ENCODE measurements at places on chromosomes 5 and 9.

DNA sequence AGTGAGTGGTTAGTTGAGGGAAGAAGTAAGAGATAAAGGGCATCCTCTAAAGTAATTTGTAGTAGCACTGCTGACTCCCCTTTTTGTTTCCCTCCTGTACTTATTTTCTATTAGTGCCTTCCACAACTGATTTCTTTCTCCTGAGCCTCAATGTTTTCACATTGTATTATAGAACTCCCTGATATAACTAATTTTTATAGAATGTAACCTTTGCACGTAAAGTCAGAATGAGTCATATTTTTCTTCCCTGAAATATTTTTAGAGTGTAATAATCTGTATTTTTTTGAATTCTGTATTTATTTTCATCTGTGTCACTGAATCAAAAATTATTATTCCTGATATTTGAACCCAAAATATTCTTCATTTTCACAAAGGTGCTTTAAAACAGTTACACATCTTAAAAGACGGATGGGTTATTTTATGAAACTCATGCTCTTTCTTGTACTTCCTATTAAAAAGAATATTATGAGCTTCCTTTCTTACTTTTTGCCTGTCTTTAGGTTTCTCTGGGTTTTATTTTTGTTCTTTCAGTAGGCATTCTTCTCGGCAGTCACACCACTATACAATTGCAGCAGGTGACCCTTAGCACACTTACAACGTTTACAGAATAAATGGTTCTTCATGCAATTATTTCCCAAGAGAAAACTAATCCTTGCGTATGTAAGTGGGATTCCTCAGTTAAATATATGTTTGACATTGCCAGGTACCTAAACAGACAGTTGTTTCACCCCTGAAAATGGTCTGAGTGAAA is 30.5 kb upstream of the DMRTA1 start:
- DNase-seq, result no peak

DNA sequence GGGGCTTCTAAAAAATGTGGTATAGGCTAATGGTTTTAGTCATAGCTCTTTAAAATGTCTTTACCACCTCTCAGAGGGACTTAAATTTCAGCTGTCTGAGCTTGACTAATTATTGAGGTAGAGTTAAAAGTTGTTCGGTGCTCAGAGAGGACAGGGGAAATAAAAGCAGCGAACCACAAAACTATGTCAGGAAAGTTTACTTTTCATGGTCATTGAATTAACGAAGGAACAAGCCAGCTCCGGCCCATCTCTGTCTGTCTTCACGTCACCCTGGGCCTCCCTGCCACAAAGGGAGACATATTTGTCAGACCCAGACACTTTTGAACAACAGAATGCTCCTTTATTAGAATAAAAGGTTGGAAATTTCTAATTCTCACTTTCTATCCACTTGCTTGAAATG is 98.8 kb upstream of the EFNA5 start:
- no peak for DNase-seq

GRCh38 chr5:171589461-171589860 is 170.0 kb downstream of the FGF18 start:
- DNase-seq, result no peak

- DNase-seq, result no peak
Measured at GRCh38 chr5:56119050-56119449, 114.1 kb downstream of the ANKRD55 start.

- DNase-seq, result no peak
Measured at GRCh38 chr9:97445119-97445701, 33.3 kb downstream of the TDRD7 start.

DNA sequence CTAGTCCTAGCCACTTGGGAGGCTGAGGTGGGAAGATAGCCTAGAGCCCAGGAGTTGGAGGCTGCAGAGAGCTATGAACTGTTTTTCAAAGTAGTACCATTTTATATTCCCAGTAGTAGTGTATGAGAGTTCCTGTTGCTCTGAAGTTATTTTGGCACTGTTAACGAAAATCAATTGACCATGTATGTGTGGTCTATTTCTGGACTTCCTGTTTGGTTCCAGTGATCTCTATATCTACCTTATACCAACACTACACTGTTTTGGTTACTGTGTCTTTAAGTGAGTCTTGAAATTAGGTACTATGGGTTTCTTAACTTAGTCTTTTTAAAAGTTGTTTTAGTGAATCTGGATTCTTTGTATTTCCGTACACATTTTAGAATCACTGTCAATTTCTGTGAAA is 13.6 kb downstream of the SLF1 start:
- DNase-seq, result no peak

DNA sequence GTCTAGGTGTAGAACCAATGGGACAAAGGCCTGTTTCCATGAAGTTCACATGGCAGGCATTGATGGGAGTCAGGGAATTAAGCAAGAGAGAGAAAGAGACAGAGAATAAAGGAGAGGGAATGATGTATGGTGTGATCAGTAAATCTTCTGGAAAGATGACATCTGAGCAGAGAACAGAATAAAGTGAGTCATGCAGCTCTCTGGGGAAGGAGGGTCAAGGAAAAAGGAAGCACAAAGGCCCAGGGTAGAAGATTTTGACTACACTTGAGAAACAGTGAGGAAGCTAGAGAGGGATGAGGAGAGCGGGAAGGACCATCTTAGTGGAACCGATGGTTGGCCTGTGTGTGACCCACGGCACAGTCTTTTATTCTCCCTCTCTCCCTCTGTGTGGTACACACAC is 425.9 kb downstream of the SPOCK1 start:
- DNase-seq, result no peak

DNA sequence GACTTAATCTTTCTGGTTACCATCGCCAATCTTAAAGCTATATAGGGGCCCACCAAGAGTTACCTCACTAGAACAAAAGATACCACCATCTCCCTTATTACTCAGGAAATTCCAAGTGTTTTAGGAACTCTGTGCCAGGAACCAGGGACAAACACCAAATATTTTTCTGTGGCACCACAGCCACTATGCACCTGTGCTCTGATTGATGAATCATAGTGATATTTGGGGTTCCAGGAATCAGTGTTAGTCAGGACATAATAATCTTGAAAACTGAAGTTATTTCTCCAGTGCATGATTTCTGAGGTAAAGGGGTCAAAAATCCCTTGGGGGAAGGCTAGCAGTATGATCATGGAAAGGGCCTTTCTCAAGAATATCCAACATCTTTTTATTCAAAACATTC is 10.2 kb upstream of the TMED7 start:
- no peak for DNase-seq

GRCh38 chr9:83239747-83240146 is 176.8 kb upstream of the RASEF start:
- DNase-seq, result peak; percentile 8

DNA sequence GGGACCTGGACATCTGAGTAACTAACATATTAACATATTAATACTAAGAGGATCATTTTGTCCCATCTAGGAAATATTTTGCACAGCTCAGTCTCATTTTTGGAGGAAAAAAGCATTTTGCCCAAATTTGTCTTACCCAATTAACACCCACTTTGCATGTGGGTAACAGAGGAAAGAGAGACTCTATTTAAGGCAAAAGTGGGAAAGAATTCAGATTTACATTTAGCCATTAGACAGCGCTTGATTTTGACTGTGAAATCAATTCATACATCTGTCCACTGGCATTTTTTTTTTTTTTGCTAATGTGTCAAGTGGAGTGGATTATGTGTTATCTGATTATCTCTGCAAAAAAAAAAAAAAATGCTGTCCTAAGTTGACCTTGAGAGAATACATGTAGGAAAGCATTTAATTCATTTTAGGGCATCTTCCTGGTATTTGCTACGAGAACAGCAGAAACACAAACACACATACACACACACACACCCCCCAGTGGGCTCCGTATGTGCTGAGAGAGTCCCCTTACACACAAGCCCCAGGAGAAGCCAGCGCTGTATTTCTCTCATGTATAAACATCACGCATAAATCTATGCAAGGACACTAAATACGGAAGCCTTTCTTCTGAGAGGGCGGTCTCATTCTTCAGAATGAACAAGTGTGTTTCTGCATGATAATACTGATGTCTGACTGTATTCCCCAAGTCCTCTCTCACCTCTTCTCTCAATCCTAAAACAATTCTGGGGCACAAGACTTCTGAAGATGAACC is 202.0 kb upstream of the KLF9 start:
- no peak for DNase-seq

DNA sequence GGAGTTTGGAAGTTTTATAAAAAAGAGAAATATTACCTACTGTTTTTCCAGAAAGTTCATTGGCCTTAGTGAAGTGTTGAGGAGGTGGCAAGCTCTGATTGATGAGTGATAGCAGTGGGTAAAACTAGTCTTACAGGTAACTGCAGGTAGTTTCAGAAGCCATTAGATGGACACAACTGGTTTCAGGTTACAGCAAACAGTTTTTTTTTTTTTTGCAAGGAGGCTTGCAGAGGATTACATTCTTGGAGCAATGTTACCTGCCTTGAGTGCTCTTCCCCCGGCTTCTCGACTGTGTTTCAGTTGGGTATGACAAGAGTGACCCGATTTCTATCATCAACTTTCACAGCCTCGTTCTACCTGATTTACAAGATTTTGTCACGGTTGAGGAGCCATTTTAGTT is 333.4 kb downstream of the YTHDC2 start:
- DNase-seq, result no peak

DNA sequence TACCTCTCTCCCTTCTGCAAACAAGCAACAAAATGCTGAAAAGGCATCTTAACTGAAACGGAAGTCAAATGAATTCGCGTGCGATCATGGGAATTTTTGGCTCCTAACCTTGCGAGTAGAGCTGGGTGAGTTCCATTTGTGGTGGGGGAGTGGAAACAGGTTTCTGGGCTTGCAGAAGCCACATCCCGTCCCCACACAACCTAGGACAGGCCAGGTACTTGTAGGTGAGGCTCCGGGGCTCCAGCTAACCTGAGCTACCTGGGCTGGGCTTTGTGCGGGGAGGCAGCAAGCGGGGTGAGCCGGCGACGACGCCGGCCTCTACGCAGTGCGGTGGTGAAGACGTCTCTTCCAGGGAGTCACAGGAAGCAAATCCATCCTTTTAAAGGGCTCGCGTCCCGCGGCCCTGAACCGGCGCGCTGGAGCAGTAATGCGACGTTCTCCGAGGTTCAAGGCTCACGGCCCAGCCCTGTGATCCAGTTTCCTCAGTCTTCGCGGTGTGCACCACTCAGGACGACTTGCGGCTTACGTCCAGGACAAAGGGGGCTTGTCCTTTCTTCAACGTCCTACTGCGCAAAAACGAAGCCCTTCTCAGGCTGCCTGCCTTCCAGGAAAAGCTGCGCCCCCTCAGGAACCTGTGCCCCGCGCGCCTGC is 567 bp upstream of the SPIN1 start:
- peak; percentile 51 for DNase-seq

DNA sequence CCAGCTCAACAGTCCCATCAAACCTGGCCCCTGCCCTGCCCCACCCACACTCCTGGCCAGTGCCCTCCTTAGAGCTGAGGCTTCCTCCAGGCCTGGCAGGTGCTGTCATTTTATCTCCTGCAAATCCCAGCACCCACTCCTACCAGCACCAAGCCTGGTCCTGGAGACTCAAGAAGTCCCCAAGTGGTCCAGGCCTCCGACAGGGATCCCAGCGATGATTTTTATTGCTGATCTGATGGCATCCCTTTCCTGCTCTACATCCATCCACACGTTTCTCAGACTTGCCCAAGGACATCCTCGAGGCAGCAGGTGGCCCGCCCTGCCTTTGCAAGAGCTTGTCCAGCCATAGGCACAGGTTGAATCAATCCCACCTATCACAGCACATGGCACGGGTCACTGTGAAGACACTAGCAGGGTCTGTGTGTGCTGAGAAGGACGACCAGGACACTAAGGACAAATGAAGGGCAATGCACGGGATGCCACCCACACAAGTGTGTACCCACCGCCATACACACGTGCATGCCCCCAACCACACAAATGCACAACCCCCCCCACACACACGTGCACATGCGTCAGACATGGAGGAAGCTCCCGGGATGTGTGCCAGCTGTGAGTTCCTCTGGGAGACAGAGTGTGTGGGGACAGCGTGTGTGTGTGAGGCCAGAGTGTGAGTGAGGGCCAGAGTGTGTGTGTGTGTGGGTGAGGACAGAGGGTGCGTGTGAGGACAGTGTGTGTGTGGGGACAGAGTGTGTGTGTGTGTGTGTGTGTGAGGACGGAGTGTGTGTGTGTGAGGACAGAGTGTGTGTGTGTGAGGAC is 62.4 kb upstream of the UBAC1 start:
- DNase-seq, result no peak

GRCh38 chr5:119058979-119059529 is 11.8 kb upstream of the DMXL1 start:
- no peak for DNase-seq

DNA sequence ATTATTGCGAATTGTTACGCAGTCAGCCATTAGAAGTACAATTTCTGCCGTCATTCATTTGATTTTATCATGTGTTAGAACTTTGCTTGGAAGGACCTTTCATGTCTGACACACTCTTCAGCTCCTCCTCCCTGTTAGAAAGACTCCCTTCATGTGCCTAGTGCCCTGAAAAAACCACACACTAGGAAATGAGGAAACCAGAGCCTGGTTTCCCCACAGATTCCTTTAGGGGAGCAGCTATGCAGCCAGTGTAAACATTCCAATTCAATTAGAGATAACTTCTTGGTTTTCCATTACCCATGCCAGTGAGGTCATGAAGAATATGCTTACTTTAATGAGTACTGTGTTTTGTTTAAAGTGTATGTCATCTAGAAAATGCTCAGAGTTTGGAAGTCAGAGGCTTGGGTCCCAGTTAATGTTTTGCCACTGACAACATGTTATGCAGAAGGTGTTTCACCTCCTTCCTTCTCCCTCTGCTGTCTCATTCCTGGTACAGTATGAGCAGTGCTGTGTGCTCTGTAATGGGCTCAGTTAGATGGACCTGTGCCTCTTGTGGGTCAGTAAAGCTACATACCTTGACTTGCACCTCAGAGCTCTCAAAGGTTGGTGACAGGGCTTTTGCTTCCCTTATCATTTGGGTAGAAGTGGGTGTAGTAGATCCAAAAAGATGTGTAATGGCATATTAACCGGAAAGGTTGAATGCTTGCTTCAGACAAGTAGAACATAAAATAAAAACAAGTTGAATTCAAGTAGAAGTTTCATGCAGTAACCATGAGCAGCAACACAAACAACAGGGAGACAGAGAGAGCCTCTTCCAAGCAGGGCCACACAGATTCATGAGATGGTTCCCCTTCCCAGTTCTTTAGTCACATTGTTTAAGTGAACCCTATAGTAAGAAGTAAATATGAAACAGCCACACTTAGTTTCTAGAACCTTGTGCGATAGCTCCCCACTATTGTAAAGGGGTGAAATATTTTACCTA is 52.6 kb upstream of the TNFAIP8 start:
- DNase-seq, result no peak

GRCh38 chr5:133304707-133305216 is 252.9 kb downstream of the HSPA4 start:
- no peak for DNase-seq

DNA sequence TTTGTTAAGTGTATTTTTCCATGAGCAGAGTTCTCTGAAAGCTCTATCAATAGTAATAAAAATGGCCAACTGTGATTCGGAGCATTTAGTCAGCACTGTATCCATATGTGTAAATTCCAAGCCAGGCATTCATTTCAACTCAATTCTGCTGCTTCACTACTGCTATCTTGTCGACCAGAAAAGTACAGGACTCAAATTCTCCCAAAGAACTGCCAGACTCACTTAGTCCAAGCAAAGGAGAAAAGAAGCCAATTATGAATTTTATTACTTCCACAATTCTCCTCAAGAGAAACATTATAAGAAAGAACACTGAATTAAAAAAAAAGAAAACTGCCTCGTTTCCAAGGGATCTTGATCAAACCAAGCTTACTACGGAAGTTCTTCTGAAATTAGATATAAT is 906.3 kb upstream of the DMAC1 start:
- DNase-seq, result no peak

GRCh38 chr9:95024097-95024671 is 293.3 kb downstream of the FANCC start:
- no peak for DNase-seq

- DNase-seq, result no peak
Measured at GRCh38 chr9:133428617-133429101, 6.5 kb downstream of the ADAMTS13 start.
